ENCODE measurements at places on chromosomes 1 and 21. TPM values are rescaled to one million over a fixed set of nuclear protein-coding genes. Genes with fewer than 3 reads are reported as not detected.

Gene NFIA
- 61.0 TPM for total RNA-seq

GRCh38 chr1:17839641-17840196, 84.6 kb downstream of the ACTL8 start:
- no peak for DNase-seq

- no peak for DNase-seq
Measured at GRCh38 chr1:222073307-222073995, 331.6 kb upstream of the DUSP10 start.

DNA sequence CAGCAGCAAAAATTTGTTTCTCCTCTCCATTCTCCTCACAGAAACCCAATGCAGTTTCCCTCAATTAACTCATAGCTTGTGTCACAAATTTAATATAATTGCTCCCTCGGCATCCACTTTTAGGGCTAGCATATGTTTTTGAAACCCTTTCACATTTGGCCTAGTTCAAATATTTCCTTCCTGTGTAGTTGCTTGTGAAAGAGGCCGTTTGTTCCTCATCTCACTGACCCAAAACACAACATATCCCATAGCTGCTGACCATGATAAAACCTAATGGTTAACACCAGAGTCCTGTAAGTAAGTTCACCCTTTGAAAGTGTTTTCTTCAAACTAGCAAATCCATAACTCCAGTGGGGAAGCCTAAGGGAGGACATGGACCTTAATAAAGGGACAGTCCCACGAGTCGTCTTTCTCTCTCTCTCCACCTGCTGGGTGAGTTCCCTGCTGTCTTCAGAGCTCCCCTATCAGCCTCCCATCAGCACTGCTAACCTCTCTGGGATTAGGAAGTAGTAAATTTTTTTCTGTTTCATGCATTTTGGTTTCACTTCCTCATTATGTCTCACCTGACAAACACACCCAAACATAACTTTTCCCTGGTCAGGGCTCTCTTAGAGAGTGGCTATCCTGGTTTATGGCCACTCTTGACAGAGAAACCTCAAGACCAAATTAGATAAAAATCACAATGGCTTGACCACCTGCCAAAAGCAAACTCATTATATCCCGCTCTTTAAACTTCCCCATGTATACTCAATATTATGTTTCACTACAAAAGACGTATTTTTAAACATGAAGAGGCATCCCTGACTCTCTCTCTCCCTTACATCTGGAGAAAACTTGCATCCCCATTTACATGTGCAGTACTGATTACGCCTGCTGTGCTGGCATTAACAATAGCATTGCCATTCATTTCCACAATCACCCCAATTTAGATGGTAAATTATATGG, 177.7 kb upstream of the HP1BP3 start:
- no peak for DNase-seq

Gene TDRD10
- total RNA-seq, result 1.0 TPM

DNA sequence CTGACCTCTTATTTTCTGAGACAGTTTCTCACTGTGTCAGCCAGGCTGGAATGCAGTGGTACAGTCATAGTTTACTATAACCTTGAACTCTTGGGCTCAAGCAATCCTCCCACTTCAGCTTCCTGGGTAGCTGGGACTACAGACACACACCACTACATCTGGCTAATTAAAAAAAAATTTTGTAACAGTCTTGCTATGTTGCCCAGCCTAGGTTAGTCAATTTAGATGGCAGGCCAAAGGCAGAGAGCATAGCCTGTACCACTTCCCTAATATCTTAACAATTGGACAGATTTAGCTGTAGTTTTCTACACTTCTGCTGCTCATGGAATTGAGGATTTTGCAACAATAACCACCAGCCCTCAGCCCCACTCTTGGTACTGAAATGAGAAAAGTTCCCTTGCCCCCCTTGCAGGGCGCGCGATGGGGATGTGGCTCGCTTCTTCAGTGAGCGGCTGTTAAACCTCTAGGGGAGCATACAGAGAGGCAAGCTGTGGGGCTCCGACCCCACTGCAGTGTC, 34.9 kb upstream of the PTGFRN start:
- no peak for DNase-seq

Gene BRWD1
- 50.7 TPM for total RNA-seq

Gene KCNK2
- 4.1 TPM for total RNA-seq

GRCh38 chr1:155052439-155053395, 1.6 kb downstream of the ADAM15 start:
- DNase-seq, result no peak

DNA sequence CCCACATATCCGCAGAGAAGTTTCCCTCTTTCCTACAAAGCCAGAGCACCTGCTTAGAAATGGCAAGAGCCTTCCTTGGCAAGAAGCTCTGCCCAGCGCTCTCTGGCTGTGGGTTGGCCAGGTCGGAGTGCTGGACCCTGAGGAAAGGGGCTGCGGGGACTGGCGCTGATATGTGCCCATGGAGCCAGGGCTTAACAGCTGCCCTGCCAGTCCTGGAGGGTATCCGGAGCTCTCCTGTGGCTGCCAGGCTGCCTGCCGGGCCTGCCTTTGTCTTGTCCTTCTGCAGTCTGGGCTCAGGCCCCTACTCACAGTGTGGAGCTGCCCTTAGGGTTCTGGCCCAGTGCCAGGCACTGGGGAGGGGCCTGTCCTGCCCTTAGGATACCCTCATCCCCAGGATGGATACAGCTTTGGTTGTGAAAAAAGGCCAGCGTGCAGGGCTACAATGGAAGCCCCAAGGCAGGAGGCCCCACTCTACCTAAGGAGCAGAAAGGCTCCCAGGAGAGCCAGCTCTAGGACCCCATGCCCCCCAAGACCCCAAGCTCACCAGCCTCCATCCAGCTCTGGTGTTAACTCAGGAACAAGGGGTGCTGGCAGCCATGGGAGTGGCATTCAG, 43.4 kb downstream of the KIAA1614 start:
- no peak for DNase-seq

DNA sequence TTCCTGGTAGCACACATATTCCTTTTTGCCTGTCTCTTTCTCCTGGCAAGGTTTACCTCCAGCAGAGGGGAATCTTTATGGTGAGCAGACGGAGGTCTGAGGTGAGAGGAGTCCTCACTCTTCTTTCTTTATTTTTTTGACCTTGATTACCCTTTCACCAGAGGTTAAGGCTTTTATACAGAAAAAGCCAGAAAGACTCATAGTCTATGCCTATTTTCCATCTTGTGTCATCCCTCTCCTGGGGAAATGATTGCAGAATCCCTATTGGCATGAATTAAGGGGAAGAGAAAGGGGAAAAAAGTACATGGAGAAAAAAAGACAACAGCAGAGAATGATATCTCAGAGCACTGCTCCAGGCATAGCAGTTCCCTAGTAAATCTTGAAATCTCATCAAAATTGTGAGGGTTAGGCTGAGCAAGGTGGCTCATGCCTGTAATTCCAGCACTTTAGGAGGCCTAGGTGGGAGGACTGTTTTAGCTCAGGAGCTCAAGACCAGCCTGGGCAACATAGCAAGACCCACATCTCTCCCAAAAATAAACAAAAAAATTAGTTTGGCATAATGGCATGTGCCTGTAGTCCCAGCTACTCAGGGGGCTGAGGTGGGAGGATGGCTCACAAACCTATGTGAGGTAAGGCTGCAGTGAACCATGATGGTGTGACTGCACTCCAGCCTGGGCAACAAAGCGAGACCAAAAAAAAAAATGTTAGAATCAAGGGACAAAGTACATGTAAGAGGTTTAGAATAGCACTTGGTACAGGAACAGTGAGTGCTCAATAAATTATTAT, 1.2 kb upstream of the XPR1 start:
- no peak for DNase-seq

- peak; percentile 14 for DNase-seq
Measured at GRCh38 chr1:230188826-230189225, 121.8 kb downstream of the GALNT2 start.

DNA sequence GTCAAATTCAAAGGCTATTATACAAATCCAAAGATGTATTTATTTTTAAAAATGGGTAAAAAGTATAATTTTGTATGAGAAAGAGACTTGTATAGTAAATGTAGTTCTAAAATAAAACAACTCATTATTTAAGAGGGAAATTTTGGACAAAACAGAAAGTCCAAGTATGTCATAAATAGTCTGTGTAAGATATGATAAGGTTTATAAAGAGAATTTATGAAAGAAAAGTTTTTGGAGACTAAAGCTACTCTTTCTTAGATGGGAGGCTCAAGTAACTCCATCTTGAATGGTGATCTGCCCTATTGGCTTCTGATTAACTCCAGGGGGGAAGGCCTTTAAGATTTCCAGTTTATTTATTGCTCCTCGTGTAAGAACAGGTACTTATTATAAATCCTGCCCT, 14.7 kb upstream of the OR2T27 start:
- DNase-seq, result no peak

- no peak for DNase-seq
Measured at GRCh38 chr1:241443561-241443960, 76.0 kb downstream of the FH start.

DNA sequence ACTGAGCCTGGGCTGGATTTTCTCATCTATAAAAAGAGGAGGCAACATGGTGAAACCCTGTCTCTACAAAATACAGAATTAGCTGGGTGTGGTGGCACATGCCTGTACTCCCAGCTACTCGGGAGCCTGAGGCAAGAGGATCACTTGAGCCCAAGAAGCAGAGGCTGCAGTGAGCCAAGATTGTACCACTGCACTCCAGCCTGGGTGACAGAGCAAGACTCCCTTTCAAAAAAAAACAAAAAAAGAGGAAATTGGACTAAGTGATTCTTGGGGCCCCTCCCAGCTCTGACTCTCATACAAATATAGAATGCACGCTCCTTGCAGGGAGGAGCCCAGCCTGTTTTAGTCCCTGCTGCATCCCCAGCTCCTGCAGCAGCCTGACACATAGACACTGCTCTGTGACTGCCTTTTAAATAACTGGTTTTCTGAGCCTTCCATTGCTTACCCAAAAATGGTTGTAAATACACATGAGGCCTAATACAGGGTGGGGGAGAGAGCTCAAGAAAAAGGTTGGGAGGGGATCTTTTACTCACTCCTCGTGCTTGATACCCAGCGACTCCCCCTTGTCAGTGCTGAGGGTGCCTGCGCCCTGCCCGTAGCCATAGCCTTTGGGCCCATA, 17.2 kb downstream of the CSRP1 start:
- DNase-seq, result no peak

DNA sequence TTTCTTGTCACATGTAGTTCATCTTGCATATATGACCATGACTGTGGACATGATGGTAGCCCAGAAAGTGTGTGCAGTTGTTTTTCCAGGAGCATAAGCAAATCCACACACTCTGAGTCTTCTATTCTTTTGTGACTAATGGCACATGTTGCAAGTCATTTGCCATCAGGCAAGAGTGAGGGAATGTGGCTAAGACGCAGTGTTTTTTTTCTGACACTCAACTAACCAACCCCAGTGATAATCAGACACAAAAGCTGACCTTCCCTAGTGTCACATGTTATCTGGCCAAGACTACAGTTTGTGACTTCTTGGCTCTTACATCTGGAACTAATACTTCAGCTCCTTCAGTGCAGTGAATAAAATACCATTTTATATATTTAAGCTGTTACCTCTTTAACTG, 108.8 kb downstream of the ITSN1 start:
- DNase-seq, result no peak

Gene NUF2
- total RNA-seq, result 23.7 TPM

Gene CXADR
- total RNA-seq, result 47.3 TPM

DNA sequence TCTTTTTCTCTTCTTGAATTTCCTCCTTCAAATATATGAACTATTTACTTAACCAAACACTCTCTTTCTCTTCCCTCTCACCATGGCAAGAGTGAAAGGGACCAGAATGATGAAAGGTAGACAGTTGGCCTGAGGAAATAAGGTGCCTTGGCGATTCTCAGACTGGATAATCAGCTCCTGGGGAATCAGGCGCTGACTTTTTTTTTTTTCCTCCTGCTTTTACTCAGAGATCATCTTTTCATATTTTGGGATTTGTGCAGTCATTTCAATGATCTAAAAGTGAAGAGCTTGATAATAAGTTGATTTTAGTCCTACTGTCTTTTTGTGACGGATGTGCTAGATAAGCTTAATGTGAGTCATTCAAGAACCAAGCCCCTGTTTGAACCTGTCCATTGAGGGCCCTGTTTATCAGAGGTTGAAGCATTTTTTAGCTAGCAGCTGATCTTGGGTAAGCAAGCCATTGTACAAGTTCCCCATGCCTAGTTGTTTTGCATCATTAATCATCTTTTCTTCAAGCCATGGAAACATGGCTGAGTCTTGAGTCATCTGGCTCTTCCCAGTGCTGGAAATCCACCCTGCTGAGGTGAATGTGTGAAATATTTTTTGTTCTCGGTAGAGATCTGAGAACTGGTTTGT, 40.8 kb downstream of the ITSN1 start:
- DNase-seq, result no peak

Gene CELA3B
- 84.3 TPM for total RNA-seq

Gene ARV1
- 29.8 TPM for total RNA-seq

DNA sequence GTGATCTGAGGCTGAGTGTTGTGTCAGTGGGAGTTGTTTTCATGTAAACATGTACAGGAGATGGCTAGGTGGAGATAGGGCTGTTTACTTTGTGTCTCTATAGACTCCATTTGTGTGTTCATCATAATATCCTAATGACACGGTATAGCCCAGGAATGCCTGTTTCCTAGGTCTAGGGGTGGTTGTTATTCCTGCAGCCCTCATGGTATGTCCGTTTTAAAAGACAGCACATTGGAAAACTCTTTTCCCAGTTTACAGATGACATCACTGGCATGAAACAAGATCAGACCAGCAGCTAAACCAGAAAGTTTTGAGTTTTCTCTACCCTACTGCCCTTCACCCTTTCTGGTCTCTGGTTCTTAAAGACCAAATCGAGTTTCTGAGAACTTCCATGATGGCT, 227.3 kb upstream of the TMEM51 start:
- no peak for DNase-seq

Gene KAZN
- total RNA-seq, result 50.7 TPM

DNA sequence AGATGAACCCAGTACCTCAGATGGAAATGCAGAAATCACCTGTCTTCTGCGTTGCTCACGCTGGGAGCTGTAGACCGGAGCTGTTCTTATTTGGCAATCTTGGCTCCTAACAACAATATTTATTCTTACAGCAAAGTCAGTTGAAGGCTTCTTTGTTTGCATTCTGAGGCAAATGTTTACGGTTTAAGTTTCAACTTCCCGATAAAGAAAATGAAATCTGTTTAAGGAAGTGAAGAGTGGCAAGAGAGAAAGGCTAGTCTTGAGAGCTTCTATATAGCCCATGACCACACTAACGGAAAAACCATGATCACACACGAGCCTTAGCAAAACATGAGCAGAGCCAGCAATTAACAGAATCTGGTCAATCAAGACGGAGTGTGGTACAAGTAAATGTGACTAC, 122.6 kb upstream of the ZNHIT6 start:
- DNase-seq, result no peak

GRCh38 chr1:11719313-11720032, 16.5 kb upstream of the AGTRAP start:
- DNase-seq, result peak; percentile 90

All from stomach (tissue), 19 donors.